Upper lobe of left lung (tissue), 6 donors: ENCODE measurements at places on chromosomes 3 and 15.

DNA sequence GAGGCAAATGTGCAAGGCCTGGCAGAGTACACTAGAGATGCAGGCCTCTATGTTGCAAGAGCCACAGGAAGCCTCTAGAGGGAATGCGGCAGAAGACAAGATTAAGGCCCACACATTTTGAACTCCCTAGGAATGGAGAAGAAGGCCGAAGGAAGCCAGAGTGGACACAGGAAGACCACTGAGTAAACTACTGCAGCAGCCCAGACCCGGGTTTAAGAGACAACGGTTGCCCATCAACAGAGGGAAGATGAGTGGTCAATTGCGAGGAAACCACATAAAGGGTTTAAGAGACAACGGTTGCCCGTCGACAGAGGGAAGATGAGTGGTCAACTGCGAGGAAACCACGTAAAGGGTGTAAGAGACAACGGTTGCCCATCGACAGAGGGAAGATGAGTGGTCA is 14.6 kb downstream of the CHSY1 start:
- no peak overlapping the region for H3K4me3 ChIP-seq
- peaks cover 8% of the 10 kb centered on the region for H3K36me3 ChIP-seq
- peak overlapping the region; percentile 71 for H3K27ac ChIP-seq
- H3K4me1 ChIP-seq = peaks cover 65% of the 10 kb centered on the region

DNA sequence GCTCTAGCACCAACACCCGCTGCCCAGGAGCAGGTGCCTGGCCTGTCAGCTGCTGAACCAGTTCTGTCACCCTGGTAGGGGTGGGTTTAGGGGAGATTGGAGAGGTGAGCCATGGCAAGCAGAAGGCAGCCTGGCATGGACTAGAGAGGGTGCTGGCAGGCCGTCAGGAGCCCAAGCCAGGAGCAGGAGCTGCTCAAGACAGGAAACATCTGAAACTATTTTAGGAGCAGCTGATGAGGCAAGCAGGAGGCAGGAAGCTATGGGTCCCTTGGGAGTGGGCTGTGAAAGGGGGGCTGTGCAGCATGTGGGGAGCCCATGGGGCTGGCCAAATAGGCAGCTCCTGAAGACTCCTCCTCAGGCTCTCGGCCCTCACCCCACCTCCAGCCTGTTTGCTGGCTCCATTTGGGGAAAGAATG is 2.3 kb downstream of the INKA1 start:
- DNase-seq = peak; percentile 42
- no peaks in the 10 kb centered on the region for H3K27me3 ChIP-seq
- H3K4me3 ChIP-seq = no peak overlapping the region
- peaks cover 19% of the 10 kb centered on the region for H3K36me3 ChIP-seq

DNA sequence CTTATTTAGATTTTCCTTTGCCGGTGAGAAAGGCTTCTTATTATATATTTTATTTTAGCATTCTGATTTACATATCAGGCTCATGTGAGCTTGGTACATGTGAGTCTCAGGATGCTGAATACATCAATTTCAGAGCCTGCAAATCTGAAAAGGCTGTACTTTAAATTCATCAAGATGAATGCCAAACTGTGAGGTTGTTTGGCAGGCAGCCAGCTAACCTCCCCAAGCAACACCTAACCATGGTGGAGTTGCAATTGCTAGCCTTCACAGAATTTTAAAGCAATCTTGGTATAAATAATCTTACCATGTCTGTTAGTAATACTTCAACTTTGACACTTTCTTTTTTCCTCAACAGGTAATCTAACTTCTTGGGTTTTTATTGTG is 252.5 kb downstream of the CDIN1 start:
- no peaks in the 10 kb centered on the region for H3K36me3 ChIP-seq
- no peak overlapping the region for H3K27ac ChIP-seq
- DNase-seq = no peak

GRCh38 chr15:31337352-31338031 is 10.9 kb downstream of the KLF13 start:
- H3K27me3 ChIP-seq = no peaks in the 10 kb centered on the region
- peak overlapping the region; percentile 84 for H3K27ac ChIP-seq
- peaks cover 10% of the 10 kb centered on the region for H3K36me3 ChIP-seq
- no peak overlapping the region for H3K4me3 ChIP-seq

GRCh38 chr3:172260381-172260780 is 187.9 kb downstream of the GHSR start:
- H3K27me3 ChIP-seq = no peaks in the 10 kb centered on the region
- peak overlapping the region; percentile 44 for H3K27ac ChIP-seq
- DNase-seq = no peak
- H3K4me1 ChIP-seq = peaks cover 31% of the 10 kb centered on the region

GRCh38 chr3:104879919-104880318 is 486.8 kb upstream of the ALCAM start:
- H3K4me3 ChIP-seq = no peak overlapping the region
- no peak overlapping the region for H3K27ac ChIP-seq
- DNase-seq = no peak
- no peaks in the 10 kb centered on the region for H3K36me3 ChIP-seq
- H3K4me1 ChIP-seq = no peaks in the 10 kb centered on the region

DNA sequence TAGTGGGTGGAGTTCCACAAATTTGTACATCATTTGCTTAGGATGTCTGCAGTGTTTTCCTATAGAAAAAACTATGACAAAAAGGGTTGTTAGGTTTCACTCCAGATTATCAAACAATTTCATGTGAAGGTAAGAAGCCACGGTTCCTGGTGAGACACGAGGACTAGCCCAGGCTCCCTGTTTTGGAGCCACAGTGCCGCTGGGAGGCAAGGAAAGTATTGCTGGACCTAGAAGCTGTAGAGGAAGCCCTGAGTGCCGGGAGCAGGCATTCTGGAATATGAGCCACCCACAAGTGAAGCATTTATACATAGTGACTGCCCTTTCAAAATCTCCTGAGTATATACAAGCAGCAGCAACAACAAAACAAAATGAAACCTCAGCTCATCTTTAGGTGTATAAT is 142.0 kb downstream of the GABRB3 start:
- no peak overlapping the region for H3K27ac ChIP-seq
- no peaks in the 10 kb centered on the region for H3K4me1 ChIP-seq
- H3K27me3 ChIP-seq = no peaks in the 10 kb centered on the region
- H3K4me3 ChIP-seq = no peak overlapping the region
- no peak for DNase-seq

DNA sequence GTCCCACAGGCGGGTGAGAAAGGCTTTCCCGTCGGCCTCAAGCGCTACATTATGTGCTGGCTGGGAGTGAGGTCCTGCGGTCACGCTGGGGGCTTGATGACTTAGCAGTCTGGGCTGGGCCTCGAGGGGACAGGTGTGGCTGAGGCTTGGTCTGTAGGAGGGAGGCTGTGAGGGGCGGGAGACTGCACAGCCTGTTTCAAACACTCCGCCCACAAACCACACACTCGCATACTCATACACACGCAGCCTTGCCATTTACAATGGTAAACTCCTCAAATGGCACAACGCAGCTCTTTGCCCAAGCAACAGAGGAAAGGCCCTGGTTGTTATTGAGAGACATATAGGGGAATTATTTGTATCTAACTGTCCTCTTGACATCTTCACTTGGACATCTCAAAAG is 32.4 kb upstream of the RASGRF1 start:
- no peaks in the 10 kb centered on the region for H3K4me1 ChIP-seq
- no peak for DNase-seq
- H3K4me3 ChIP-seq = no peak overlapping the region
- H3K36me3 ChIP-seq = no peaks in the 10 kb centered on the region
- H3K27me3 ChIP-seq = no peaks in the 10 kb centered on the region

DNA sequence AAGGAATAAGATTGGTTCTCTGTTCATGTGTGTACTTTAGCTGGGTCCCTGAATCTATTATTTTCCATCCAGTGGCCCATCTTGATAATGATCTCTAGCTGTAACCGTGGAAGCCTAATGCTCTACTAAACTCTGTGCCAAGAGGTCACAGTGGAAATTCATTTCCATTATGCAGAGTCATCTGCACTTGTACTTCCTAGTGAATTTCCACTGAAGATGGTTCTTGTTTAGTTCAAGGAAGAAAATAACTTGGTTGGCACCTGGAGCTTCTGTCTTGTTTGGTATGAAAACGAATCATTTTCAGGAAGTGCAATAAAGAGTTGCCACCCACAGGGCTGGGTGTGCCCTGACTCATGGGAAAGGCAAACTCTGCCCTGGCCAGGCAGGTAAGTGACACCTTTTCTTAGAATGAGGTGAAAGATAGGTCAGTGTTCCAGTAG is 10.3 kb downstream of the LPP start:
- no peaks in the 10 kb centered on the region for H3K36me3 ChIP-seq
- H3K4me3 ChIP-seq = no peak overlapping the region
- no peaks in the 10 kb centered on the region for H3K27me3 ChIP-seq
- H3K27ac ChIP-seq = peak overlapping the region; percentile 42
- DNase-seq = no peak

- H3K4me3 ChIP-seq = peak overlapping the region; percentile 65
- no peaks in the 10 kb centered on the region for H3K36me3 ChIP-seq
- H3K4me1 ChIP-seq = peaks cover 32% of the 10 kb centered on the region
- peak overlapping the region; percentile 93 for H3K27ac ChIP-seq
- DNase-seq = no peak
- H3K27me3 ChIP-seq = no peaks in the 10 kb centered on the region
These were observed 388 bp downstream of the ACY1 start for GRCh38 chr3:51983578-51984268.
